ENCODE measurements at places on chromosomes 1 and 21. TPM values are rescaled to one million over a fixed set of nuclear protein-coding genes. Genes with fewer than 3 reads are reported as not detected.

MUL1 gene
- total RNA-seq, result 18.2 TPM

RORC gene
- 0.46 TPM for total RNA-seq

LBR gene
- 128 TPM for total RNA-seq

CFAP107 gene
- not detected for total RNA-seq

DNA sequence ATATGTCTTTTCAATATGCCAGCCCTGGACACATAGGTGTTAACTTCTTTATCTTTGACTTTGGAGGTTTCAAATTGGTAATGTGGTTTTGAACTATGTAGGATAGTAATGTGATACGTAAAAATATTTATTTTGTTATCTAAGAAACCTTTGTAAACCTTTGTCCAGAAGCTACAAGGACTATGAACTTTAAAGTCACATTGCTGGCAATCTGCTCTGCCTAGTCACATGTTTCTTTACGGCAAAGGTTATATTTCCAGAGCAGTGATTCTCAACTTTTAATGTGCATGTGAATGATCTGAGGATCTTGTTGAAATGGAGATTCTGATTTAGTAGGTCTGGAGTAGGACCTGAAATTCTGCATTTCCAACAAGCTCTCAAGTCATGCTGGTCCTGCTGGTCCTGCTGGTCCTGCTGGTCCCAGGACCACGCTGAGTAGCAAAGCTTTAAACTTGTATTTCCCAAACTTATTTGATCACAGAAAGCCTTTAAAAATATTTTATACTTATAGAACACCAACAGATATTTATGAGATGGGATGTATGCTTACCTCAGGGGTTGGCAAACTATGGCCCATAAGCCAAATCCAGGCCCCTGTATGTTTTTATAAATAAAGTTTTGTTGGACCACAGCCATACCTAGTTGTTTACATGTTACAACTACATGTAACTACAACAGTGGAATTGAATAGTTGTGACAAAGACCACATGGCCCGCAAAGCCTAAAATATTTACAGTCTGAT lies 57.9 kb upstream of the QSOX1 start:
- DNase-seq, result no peak

- DNase-seq, result no peak
Observed at GRCh38 chr1:6019166-6019845, 26.4 kb upstream of the KCNAB2 start.

GRCh38 chr1:38277646-38278045 lies 231.1 kb upstream of the POU3F1 start:
- DNase-seq, result no peak

DNA sequence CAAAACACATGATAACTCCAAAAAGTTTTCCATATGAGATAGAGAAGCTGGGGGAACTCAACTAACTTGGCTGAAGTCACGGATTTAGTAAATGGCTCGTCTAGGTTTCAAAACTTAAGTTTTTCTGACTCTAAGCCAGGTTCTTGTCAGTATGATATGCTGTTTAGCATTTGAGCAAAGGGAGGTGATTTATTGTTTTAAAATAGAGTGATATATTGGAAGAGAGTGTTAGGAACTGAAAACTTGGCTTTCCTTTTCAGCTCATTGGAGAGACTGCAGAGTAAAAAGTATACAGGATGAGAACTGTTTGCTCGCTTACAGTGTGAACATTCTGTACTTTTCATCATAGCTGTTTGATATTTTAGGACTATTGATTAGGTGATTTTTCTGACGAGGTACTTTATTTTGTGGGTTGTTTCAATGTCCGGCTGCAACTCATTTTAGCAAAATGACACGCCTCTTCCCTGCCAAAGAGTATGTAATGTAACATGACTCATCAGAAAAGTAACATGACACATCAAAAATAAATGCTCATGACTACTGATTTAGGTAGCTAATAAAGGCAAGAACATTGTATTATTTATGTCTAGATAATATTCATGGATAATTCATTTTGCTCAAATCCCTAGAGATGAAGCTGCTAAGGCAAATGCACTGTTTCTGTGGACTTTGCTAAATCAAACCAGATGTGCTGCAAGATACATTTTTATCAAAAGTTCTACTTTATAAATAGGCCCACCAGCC lies 355.1 kb downstream of the GPATCH2 start:
- DNase-seq, result no peak

DNA sequence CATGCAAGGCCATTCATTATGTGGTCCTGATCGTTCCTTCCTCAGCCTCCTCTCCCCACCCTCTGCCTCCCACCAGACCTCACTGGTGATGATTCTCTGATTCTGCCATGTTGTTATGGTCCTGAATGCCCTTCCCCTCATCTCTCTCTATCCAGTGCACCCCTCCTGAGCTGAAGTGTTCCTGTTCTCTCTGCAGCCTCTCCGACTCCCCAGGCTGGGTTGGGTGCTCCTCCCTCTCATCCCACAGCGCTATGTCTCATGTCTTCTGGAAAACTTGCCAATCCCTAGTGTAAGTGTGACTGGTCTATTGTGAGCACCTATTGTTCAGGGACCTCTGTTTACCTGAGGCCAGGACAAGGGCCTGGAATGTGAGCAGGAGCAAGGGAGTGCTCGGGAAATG lies 11.1 kb upstream of the PEF1 start:
- no peak for DNase-seq

- peak; percentile 10 for DNase-seq
Observed at GRCh38 chr1:180881806-180882509, 30.7 kb upstream of the KIAA1614 start.

DNA sequence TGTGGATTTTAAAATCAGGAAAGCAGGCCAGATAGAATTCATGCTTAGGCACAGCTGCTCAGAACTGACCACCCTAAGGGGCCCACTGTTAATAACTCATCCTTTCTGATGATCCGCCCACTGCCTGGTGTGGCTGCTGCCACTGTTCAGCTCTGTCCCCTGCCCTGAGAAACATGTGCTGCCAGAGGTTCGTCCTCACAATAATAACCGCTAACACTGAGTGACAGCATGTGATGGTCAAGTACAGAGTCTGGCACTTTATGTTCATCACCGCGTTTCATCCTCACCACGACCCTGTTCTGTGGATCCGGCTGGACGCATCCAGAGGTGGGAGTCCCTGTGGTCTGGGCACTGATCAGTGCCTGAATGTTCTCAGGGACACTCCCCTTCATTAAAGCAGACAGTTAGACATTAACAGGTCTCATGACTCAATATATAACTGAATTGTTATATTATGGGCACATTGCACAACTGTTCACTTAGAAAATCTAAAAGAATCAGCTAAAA lies 108.6 kb downstream of the SIM2 start:
- no peak for DNase-seq

DNA sequence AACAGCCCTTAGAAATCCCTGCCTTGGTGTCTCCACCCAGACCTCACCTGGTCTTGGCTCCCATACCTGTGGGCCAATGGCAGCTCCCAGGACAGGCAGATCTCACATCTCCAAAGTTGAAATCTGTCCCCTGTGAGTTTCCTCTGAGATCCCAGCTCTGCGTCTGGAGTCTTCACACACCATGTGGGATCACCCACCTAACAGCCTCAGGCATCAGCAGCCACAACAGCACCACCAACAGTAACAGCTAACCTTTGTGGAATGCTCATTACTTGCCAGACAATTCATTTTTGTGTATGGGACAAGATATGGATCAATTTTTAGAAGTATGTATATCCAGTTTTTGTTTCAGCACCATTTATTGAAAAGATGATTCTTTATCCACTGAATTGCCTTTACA lies 523.2 kb downstream of the MATN1 start:
- no peak for DNase-seq

- DNase-seq, result no peak
Observed at GRCh38 chr1:11714831-11715575, 20.9 kb upstream of the AGTRAP start.

DNA sequence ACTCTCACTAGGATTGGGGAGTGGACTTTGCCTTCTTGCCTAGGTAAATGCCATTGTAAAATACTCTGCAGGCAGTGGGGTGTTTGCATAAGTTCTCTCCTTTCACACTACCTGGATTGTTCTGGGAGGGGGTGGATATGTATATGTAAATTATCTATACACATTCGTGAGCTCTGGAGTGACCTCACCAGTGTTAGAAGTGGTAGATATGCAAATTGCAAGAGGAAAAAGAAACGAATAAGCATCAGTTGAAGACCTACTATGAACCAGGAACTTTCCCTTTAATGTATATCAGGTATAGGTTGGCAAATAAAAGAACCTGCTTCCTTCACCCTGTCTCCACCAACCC lies 1.5 kb upstream of the ARHGEF11 start:
- DNase-seq, result no peak

- no peak for DNase-seq
Observed at GRCh38 chr21:41477641-41478318, 30.2 kb downstream of the TMPRSS2 start.

DNA sequence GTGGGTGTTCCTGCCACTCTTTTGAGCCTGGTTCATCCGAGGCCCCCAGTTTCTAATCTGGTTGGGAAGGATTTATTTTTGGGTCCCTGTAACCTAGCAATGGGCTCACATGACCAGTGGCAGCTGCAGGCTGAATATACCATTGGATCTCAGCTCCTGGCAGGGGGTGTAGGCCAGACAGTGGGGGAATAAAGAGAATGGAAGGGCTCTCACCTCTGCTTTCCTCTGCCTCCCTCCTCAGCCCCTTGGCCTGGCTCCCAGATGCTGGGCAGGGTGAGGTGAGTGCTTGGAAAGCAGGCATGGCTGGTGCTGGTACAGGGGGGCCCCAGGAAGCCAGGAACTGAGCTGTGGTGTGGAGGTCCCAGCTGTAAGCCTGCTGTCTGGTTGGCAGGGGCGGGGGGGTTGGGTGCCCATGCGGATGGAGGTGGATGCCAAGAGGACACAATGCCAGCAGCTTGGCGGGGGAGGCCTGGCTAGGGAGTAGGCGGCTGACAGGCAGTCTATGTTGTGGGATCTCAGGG lies 3.6 kb upstream of the GPR61 start:
- no peak for DNase-seq

- DNase-seq, result no peak
Observed at GRCh38 chr1:68121536-68121935, 71.1 kb upstream of the DIRAS3 start.

DNA sequence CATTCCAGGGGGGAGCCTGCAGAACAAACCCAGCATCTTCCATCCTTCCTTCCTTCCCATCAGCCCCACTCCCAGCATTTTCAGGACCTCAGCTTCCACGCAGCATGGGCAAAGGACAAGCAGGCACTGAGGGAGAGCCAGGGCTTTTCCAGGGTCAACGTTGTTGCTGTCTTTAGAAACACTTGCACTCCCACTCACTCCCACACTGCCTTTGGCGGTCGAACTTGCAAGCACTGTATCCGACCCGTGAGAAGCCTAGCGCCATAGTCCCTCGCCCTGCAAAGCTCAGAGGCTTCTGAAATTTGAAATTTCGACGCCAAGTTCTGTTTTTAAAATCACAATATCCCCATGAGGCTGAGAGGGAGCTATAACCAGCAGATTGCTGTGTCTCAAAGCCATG lies 47.4 kb downstream of the KCNAB2 start:
- DNase-seq, result no peak

GRCh38 chr1:7590426-7590790 lies 180.7 kb upstream of the VAMP3 start:
- DNase-seq, result no peak

GRCh38 chr1:232923739-232924386 lies 26.5 kb upstream of the NTPCR start:
- DNase-seq, result peak; percentile 90

DNA sequence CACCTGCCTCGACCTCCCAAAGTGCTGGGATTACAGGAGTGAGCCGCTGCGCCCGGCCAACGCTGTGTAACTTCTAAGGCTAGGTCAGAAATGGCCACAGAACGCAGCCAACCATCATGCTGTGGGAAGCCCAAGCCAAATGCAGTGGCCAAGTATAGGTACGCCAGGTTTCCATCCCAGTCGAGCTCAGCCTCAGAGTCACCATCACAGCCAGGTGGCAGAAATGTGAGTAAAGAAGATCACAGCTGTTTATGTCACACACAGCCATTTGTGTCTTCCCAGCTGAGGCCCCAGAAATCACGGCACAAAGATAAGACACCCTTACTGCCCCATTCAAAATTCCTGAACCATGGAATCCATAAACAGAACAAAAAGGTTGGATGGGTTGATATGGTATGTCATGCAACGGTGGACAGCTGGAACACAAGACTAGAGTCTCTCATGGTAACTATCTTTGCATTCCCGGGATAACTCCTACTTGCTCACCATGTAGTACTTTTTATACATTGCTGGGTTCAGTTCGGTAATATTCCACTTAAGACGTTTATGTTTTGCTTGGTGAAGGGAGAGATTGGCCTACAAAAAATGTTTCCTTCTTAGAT lies 84.3 kb downstream of the SLC45A1 start:
- DNase-seq, result no peak
